ENCODE measurements at places on chromosomes 2 and 18.
A peak's percentile ranks its signal among the peaks of the same experiment; 100 is the strongest.

DNA sequence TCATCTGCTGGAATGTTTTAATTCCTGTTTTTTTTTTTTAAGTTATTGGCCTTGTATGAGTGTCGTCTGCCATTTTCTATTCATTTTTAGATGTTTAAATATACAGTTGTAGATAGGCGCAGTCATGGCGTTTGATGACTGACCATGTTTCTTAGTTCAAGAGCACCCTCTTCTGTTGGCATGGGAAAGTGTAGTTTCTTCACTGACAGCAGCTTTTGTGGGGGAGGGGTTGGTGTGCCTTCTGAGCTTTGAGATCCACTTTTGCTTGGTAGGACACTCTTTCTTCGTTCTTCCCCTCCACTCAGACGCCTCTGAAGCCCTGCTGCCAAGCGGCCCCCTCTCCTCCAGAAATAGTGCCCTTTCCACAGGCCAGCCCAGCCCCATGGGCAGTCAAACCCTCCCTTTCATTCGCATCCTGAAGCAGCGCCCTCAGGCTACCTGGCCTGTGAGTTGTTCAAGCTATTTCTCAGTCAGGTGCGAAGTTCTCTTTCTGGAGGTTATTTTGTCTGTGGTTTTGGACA, 492.0 kb downstream of the TNS1 start:
- peak; percentile 67 for DNase-seq

- no peak for DNase-seq
These were observed 227.7 kb upstream of the BOD1L2 start for GRCh38 chr18:56919190-56919589.

GRCh38 chr2:202251494-202251893, 13.1 kb upstream of the SUMO1 start:
- DNase-seq, result no peak

GRCh38 chr2:69931832-69932595, 17.1 kb downstream of the MXD1 start:
- no peak for DNase-seq

DNA sequence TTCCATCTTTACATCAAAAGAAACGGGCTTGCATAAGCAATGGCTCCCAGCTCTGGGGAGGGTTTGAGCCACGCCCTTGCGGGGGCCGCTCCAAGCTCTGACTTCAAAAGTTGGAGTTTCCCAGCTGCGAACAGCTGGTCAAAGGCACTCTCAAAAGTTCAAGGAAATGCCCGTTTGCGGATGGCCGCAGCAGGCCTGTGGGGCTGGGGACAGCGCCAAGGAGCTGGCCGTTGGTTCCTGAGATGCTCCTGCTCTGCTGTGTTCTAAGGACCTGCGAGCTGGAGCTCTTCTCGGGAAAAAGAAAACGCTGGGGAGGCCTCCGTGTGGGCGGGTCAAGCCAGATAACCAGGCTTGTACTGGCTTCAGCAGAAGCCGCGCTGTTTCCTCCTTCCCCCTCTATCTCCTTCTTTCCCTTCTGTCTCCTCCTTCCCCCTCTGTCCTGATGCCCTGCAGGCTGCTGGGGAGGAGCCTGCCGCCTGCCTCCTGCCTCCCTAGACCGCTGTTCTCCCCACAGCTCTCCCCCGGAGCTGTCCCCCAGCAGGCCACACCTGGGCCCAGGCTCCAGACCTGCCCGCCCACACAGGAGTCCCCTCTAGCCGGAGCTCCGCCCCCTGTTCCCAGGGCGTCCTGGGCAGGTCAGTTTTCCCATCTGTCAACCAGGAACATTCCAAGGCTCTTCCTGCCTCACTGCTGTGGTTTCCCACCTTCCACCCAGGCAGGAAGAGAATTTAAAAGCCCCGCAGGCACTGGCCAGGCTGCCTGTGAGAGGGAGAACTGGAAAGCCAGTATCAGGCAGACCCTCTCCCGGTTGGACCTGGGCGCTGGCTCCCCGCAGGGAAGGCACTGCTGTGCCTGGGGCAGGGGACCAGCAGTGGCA, 14.1 kb downstream of the KLF11 start:
- DNase-seq, result peak; percentile 75

DNA sequence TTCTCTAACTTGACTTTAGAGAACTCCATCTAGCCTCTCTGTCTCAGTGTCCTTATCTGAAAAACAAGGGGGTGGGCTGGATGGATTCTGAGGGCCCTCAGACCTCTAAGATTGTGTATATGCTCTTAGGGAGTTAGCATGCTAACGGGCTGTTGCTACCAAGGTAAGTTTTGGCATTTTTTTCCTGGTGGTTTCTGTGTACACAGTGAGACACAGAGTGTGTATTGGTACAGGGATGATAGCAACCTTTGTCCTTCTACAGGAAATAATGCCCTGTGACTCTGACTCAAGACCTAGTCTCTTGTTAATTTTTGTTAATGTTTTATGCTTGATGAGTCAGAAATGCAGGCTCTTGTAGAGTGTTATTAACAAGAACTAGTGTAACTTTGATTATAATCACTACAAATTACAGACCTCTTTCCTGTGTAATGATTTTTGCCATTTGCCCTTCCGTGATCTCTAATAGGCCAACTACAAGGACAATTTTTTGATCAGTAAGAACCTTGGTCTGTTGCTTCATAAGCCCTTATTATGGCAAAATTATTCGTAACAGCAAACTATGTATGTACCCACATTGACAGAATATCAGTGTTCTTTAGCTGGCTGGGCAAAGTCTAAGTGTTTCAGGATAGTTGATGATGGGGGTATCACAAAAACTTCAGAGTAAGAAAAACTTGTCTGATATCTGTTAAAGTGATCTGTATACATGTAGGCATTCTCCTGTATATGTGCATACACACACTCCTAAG, 89.7 kb downstream of the SPTBN1 start:
- DNase-seq, result peak; percentile 90

GRCh38 chr18:11689669-11690565, 853 bp downstream of the GNAL start:
- DNase-seq, result no peak

GRCh38 chr2:46871976-46872381, 43.6 kb downstream of the MCFD2 start:
- DNase-seq, result no peak

GRCh38 chr2:151030663-151031230, 230.9 kb downstream of the RBM43 start:
- DNase-seq, result no peak

DNA sequence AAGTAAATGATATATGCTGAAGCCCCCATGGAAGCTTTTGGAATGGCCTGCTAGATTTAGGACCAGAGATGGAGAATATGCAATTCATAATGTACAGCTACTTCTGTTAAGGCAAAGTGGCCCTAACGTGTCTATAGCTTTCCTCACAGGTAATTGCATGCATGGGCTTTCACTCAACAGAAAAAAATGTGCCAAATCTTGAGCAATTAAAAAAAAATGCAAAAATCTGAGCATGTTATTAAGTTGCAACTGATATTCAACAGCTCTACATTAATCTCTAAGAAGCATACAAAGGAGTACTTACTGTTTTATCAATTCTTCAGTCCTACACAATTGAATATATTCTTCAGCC, 79.6 kb downstream of the EFEMP1 start:
- DNase-seq, result no peak

- DNase-seq, result no peak
These were observed 265.2 kb downstream of the TFCP2L1 start for GRCh38 chr2:121019756-121020155.

DNA sequence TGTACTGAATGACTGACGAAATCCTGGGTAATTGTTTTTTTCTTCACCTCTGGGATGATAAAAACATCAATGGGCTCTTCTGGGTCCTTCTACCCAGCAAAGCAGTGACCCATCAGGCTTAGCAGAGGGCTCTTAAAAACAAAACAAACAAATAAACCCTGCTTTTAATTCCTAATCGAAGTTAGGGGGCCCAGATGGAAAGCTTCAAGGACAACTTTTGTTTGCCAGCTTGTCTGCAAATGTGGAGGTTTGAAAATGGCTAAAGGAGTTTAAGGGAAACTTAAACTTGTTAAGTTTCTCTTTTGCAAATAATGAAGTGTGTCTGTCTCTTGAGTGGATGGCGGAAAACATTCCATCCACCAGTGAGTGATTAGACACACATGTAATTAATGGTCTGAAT, 327.2 kb downstream of the SATB2 start:
- no peak for DNase-seq

DNA sequence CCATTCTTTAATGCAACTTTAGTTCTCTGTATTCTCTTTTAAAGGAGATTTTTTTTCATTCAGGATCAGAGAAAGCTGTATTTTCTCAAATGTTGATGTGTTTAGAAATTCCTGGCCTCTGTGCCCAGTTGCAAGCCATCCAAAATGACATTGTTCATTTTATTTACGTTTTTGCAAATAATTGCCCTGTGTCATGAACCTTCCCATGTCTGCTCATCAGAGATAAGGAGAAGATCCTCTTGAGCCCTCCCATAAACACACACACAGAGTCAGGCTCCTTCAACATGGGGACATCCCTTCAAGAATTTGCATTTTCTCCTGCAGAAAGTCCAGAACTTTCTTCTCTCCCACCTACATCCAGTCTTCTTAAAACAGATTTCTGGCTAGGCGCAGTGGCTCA, 258.8 kb downstream of the GBX2 start:
- DNase-seq, result no peak

- DNase-seq, result no peak
These were observed 223.2 kb upstream of the PIK3C3 start for GRCh38 chr18:41731884-41732283.

DNA sequence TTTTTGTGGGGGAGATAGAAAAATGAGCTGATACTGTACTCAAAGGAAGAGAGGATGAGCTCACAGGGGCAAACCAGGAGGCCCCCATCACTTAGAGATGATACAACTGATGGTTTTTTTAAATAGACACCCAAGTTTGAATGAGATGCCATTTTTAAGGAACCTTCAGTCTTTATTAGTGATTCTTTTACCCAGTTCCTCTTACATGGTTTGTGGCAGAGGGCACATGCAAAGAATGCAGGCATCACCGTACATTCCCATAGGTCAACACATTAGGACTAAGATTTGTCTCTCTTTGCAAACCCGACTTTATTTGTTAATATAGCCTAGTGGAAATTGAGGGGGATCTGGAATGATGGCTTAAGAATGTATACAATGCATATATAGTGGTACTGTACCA, 250.9 kb downstream of the ASXL3 start:
- no peak for DNase-seq

GRCh38 chr2:3532941-3533340, 13.6 kb upstream of the ADI1 start:
- no peak for DNase-seq

Data from kidney glomerular epithelial cell (primary cell).